ENCODE measurements at places on chromosomes 3 and 15.

DNA sequence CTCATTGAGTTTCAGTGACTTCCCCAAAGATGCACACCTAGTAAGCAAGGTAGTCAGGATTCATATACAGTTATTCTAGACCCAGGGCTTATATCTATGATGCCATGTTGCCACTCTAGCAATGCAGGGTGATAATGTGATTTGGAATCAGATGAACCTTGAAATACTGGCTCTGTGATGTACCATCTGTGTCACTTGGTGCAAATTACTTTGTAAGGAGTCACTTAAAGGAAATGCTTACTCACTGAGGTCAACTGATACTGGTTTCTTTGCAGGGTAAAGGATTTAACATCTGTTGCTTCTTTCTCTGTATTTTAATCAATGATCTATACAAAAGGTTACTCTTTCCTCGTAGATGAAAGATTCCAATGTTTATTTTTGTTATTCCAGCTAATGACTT lies 10.8 kb downstream of the ASB14 start:
- no peak for DNase-seq

GRCh38 chr3:108940166-108940565 lies 13.5 kb downstream of the GUCA1C start:
- no peak for DNase-seq

DNA sequence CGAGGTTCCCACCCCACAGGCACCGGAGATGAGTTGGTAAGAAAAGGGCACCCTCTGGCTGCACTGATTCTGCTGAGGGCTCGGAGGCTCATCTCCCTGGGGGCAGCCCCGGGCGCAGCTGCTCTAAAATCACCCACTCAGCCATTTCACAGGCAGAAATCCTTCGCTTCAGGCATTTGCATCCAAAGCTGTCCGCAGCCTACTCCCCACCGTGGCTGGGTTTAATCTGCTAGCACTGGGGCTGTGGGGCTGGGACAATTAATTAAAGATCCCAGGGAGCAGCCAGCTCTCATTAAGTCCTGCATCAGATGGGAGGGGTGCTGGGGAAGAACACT lies 104.3 kb upstream of the PRR20G start:
- DNase-seq, result no peak

DNA sequence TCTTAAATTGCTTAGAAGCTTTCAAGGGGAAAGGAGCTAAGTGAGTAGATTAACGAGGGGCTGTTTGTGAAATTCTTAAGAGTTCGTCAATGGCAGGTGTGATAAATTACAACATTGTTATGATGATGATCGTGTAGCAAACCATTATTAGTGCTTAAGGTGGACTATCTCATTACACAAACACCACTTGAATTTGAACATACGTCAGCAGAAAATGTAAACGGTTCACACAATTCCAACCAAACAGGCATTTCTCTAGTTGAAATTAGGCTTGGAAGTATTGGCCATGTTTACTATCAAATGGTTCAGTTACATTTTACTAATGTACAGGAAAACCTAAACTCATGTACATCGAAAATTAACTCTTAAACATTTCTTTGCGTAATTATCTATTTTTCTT lies 102.8 kb downstream of the PYDC2 start:
- DNase-seq, result no peak

DNA sequence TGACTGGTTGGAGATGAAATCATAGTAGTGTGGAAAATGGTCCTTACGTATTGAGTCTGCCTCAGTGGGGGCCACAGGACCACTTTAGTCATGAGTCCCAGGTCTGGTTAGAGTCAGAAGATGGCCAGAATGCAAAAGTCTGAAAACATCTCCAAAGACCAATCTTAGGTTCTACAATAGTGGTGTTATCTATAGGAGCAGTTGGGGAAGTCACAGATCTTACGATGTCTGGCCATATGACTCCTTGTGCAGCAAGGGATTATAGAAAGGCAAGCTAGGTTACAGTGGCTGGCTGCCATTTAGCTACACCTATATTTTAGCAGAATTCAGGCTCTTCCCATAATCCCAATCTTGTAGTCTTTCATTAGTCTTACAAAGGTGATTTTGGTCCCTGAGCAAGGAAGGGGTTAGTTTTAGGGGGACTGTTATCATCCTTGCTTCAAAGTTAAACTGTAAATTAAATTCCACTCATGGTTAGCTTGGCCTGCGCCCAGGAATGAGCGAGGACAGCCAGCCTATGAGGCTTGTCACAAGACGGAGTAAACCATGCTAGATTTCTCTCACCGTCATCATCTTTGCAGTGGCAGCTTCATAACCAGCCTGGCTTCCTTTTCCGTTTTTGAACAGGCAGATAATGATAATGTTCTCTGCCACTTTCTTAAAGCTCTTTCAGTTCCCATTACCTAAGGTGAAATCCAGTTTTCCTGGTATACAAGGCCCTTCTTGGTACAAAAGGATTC lies 134.1 kb downstream of the VPS8 start:
- no peak for DNase-seq

- no peak for DNase-seq
These were observed 74.5 kb downstream of the PPCDC start for GRCh38 chr15:75097939-75098338.

GRCh38 chr3:155188031-155188430 lies 105.5 kb downstream of the STRIT1 start:
- DNase-seq, result no peak

- DNase-seq, result no peak
These were observed 447.8 kb downstream of the FHIT start for GRCh38 chr3:60803216-60804173.

GRCh38 chr15:90838139-90838538 lies 30.2 kb upstream of the FURIN start:
- DNase-seq, result no peak
